Vagina (tissue), 2 donors: ENCODE measurements at places on chromosomes 1 and 21.

DNA sequence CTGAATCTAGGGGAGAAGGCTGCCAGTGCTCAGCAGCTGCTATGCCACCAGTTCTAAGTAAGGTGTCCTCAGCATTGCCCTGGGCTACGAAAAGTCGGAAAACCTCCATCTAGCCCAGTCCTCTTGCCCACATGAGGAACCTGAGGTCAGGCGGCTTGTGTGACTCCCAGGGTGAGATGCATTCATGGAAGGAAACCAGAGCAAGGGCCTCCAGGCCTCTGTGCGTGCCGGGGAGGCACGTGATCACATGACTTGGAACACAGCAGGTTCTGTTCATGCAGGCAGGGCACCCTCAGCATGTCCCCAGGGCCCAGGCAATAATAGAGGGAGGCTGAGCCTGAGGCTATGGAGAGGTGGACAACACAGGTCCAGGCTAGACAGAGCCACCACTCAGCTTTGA, 312.5 kb upstream of the DUSP10 start:
- DNase-seq, result no peak

GRCh38 chr1:100721526-100722207, 2.1 kb downstream of the VCAM1 start:
- no peak for DNase-seq

GRCh38 chr1:82927753-82928152, 1071.2 kb downstream of the TTLL7 start:
- no peak for DNase-seq

DNA sequence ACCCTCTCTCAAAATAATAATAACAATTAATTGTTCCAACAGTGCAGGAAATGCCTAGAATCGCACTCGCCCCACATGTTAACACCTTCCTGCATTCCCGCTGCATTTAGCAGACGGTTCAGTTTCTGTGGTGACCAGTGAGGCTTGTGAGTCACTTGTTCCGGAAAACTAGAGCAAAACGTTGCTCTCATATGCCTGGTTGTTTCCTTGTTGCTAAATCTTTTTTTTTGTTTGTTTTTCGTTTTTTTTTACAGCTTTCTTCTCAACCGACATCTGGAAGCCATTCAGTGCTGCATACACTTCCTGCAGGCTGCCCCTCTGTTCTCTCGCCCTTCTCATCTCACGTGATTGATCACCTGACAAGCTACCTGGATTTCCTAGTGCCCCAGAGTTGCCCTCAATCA, 56.9 kb upstream of the TMPRSS2 start:
- DNase-seq, result no peak

GRCh38 chr1:41500378-41500777, 15.9 kb upstream of the EDN2 start:
- no peak for DNase-seq

GRCh38 chr1:17696417-17697301, 58.5 kb upstream of the ACTL8 start:
- no peak for DNase-seq

GRCh38 chr1:63643517-63643916, 50.3 kb downstream of the PGM1 start:
- no peak for DNase-seq

GRCh38 chr1:172993640-172994039, 57.1 kb downstream of the TNFSF18 start:
- no peak for DNase-seq

- no peak for DNase-seq
Observed at GRCh38 chr1:63122079-63122478, 200.3 kb upstream of the FOXD3 start.

DNA sequence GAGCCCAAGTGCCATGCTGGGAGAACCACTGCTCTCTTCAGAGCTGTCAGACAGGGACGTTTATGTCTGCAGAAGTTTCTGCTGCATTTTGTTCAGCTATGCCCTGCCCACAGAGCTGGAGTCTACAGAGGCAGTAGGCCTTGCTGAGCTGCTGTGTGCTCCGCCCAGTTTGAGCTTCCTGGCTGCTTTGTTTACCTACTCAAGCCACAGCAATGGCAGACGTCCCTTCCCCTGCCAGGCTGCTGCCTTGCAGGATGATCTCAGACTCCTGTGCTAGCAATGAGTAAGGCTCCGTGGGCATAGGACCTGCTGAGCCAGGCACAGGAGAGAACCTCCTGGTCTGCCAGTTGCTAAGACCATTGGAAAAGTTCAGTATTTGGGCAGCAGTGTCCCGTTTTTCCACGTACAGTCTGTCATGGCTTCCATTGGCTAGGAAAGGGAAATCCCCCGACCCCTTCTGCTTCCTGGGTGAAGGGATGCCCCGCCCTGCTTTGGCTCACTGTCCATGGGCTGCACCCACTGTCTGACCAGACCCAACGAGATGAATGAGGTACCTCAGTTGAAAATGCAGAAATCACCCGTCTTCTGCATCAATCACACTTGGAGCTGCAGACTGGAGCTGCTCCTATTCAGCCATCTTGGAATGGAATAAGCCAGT, 31.9 kb downstream of the CYP4B1 start:
- DNase-seq, result no peak

- no peak for DNase-seq
Observed at GRCh38 chr1:9362488-9362887, 69.8 kb downstream of the SPSB1 start.

DNA sequence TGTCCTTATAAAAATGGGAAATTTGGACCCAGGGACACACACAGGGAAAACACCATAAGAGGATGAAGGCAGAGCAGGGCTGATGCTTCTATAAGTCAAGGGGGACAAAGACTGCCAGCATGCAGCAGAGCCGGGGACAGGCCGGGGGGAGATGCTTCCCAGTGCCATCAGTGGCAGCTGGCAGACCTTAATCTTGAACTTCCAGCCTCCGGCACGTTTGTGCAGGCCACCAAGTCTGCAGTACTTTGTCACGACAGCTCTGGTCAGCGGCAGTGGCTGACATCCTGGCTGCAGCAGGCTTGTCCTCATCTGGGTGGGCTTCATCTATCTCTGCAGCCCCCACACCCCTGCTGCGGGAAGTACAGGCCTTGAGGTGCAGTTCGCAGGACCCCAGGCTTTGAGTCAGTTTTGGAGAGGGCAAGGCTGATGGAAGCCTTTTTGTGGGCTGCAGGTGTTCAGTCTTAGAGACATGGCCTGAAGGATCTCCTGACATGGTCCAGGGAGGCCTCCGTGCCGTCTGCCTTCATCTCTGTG, 186.0 kb downstream of the DYRK1A start:
- DNase-seq, result no peak

GRCh38 chr1:240906477-240906876, 294.5 kb upstream of the GREM2 start:
- DNase-seq, result no peak

- DNase-seq, result no peak
Observed at GRCh38 chr1:199811163-199811562, 216.3 kb upstream of the NR5A2 start.

GRCh38 chr21:19921211-19921610, 1077.0 kb upstream of the NCAM2 start:
- DNase-seq, result no peak

DNA sequence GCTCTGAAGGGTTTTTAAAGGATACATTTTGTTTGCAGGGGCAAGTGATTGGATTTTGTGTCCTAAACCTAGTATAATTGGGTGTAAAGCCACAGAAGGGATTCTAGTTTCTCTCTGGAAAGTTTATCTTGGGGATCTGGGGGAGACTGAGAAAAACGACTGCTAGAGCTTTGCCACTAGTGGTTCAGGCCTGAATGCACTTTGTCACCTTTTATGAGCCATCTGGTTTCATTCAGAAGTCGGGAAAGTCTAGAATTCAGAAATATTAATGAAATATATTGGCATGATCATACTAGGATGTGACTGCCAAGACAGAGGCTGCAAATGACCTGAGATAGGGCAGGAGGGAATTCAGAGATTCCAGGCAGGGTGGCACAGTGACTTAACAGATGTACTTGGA, 111.5 kb upstream of the KCNK2 start:
- DNase-seq, result no peak

DNA sequence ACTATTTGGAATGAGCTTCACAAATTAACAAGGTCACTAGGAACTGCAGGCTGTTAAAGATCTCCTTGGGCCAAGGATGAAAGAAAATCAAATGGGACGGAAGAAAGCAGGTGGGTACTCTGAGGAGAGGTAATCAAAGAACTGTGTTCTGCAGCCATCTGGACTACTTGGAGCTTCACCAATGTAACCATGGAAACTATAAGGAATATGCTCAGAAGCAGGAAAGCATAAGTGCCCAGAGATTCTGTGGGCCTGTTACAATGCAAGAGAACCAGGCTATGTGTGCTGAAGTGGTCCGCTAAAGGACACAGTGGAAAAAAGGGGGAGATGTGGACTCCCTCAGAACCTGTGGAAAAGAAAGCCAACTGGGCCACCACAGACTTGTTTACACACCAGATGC, 238.5 kb downstream of the PTGER3 start:
- no peak for DNase-seq

DNA sequence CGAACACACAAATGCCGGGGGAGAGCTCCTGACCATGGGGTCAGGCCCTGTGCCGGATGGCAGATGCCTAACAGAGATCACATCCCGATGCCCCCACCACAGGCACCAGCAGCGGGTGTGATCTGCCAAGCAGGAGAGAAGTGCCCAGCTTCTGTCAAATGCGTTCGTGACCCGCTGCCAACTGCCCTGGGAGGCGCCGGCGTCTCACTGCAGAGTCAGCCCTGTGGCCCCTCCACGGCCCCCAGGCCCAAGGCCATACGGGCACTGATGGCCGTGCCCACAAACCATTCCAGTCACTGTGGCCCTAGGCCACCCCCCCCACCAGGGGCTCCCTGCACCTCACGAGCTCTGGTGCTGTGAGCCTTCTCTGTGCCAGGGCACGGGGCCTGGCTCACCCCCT, 8.0 kb downstream of the CFAP410 start:
- no peak for DNase-seq

DNA sequence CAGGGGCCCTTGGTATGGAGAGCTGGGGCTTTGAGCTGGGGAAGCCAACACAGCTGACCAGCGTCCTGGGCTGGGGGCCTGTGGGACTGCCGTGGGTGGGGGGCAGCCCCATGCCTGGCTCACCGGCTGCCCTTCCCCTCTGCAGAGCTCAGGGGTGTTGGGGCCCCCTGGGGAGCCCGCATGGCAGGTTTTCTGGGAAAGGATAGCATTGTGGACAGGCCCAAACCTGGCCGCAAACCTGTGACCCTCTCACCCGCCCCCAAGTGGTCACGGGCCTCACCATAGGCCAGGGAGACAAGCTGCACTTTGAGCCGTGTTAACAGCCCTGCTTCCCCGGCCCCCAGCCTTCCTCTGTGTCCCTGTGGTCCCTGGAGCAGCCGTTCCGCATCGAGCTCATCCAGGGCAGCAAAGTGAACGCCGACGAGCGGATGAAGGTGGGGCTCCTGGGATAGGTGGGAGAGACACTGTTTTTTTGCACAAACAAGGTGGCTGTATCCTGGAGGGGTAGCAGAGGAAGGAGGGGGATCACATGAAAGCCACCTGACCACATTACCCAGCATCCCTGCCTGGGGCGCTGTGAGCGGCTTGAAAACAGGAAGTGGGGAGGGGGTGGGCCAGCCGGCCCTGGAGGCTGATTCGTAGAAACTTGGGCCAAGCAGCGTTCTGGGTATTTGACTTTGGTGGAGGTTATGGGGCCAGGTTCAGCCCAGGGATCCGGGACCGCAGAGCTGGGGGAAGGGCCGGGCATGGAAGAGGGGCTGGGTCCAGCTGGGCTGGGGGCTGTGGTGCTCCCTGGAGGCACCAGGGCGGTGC, 65.9 kb downstream of the PIK3CD start:
- DNase-seq, result no peak

DNA sequence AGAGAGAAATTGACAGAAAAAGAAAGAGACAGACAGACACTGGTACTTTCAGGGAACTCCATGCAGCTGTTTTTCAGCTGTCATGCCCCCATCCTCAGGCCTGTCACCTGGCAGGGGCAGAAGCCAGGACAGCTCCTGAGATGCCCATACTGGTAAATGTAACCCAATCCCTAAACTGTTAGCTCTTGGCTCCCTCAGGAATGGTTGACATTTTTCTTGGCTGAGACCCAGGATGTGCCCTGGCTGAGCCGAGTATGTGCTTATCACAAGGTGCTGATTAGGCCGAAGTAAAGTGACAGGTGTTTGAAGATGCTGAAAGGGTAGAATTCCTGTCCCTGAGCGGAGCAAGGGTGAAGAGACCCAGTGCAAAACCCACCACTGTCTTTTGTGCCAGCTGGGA, 50.7 kb downstream of the PGM1 start:
- DNase-seq, result no peak

GRCh38 chr1:117051224-117052064, 8.7 kb upstream of the TTF2 start:
- DNase-seq, result no peak

DNA sequence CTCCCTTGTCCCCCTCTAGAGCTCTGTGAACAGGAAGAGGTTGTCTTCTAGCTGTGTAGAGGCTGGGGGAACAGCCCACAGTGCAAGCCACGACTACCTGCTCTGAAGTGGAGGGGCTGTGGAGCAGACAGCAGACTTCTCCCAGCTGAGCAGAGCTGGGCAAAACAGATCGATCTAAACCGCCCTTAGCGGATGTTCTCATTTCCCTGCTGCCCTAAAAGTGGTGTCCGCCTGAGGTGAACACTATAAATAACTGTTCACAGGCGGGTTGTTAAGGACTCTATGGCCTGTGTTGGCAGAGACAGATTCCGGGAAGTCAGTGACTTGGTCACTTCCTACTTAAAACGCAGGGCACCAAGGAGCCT, 203.2 kb downstream of the RHOU start:
- no peak for DNase-seq
